Frontal cortex (tissue), 4 donors: ENCODE measurements at places on chromosomes 7 and 10.

DNA sequence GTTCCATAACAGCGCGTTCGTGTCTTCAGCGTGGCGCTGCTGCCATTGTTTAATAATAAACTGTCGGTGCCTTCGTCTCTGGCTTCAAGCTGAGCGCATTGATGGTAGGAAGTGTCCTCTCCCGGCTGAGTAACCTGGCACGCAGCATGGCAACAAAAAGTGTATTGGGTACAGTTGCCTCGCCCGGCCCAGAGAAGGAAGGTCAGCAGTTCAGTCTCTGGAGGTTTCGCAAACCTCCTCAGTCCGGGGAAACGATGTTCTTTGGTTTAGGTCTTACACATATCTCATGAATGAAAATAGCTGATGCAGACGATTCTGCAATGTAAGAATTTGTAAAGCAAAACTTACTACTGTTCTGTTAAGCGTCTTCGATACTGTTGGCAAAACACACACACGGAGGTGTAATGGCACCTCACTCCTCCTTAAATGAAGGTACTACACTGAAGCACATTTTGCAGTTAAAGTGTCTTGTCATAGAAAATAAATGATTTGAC is 739 bp upstream of the CCDC186 start:
- no peak for DNase-seq

DNA sequence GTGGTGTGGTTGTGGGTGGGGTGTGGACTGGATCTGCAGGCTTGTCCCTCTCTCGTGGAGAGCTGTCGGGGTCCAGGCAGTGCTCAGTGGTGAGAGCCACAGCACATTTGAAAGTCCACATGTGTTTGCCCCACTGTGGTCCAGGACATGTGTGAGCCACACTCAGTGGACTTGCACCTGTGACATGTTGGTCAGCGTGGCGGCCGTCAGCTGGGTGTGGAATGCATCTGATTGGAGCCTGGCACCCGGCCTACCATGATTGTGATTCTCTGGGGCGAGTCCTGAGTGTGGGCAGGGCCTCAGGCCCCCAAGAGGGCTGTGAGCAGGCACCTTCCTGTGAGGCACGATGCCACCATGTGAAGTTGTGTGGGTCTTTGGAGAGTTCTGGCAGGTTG is 77.9 kb downstream of the DNAJB6 start:
- DNase-seq: no peak

DNA sequence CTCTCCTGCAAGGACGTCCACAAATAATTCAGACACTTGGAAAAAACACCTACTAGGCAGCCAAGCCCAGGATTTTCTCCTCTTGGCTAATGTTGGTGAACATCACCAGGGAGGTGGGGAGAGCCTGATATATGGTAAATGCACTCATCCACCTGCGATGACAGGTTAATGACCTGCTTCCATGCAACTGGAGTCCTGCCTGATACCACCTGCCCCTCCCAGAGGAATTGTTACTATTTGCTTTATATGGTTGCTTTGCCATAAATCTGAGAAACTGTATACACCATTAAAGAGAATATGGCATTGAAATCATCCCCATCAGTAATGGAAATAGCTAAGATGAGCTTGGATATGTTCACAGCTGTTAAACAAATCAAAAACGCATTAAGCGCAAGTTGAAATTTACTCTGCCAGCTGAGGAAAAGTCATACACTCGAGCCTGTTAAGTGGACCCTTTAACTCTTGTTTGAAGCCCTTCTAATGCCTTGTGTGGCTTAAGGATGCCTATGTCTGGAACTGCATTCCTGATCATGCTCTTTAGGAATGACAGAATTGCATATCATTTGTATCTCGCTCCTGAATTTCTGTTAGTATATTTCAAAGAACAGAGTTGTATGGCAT is 208.3 kb downstream of the PRPF18 start:
- DNase-seq: no peak

GRCh38 chr10:5033061-5033778 is 29.6 kb upstream of the AKR1C2 start:
- no peak for DNase-seq

- DNase-seq: no peak
Measured at GRCh38 chr10:121669028-121669374, 70.8 kb upstream of the FGFR2 start.

- no peak for DNase-seq
Measured at GRCh38 chr7:158543840-158544239, 43.8 kb downstream of the PTPRN2 start.
